LHCN-M2 (cell line): ENCODE measurements at places on chromosomes 11 and 22.

- no peak for DNase-seq
Measured at GRCh38 chr11:134233729-134234179, 9.3 kb downstream of the VPS26B start.

DNA sequence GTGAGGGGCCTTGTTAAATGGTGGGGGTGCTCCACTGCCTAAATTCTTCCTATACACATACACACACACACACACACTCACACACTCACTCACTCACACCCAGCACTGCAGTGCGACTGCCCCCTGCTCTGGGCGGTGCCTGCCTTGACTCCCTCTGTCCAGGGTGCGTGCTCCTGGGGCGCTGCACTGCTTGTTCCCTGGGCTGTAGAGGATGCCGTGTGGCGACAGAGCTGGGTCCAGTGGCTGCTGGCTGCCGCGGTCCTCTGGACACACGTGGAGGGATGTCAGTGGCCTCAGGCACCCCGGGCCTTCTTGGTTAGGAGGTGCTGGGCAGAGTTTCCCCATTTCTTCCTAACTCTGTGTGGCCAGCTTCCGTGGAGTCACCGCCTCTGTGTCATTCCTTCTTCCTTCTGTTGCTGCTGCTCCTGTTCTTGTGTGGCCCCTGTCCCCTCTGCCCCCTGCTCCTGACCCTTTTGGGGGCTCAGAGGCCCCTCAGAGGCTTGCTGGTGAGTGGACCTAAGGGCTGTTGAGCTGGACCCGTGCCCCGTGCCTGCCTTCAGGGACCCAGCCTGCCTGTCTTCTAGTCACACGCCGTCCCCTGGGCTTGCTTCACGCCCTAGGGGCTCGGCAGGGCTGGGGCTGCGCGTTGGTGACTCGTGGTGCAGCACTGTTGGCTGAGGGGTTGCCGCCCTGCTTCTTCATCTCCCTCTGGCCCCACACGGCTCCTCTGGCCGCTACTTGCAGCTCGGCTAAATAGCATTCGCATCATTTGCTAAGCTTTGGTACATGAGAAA, 147.0 kb downstream of the TBC1D22A start:
- DNase-seq: no peak

DNA sequence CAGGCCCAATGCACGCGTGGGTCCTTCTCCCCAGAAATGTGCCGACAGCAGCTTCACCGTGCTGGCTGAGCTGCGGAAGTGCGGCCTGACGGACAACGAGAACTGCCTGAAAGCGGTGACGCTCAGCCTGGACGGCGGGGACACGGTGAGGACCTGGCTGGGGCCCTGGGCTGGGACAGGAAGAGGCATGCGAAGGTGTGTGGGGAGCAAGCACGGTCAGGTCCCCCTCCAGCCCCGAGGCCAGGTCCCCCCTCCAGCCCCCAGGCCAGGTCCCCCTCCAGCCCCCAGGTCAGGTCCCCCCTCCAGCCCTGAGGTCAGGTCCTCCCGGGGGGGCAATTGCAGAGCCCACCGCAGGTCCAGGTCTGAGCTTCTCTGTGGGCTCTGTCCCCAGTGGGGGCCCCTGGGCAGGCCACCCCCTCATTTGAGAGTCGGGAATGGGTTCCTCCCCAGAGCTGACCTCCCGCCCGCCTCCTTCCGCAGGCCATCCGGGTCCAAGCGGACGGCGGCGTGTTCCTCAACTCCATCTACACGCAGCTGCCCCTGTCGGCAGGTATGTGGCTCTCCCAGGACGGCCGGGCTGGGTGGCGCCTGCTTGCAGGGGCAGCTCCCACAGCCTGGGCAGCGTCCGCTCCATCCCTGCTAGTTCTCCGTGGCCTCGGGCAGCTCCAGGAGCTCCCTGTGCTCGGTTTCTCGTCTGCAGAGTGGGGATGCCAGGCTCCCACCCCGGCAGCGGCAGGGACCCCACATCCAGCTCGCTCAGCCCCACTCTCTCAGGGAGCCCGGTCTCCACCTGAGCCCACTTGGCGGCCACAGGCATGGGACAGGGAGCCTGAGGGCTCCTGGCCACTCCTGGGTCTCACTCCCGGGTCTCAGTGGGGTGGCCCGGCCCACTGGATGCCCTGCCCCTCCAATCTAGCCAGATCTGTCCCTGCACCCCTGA, 7.9 kb downstream of the MUC5B start:
- no peak for DNase-seq

DNA sequence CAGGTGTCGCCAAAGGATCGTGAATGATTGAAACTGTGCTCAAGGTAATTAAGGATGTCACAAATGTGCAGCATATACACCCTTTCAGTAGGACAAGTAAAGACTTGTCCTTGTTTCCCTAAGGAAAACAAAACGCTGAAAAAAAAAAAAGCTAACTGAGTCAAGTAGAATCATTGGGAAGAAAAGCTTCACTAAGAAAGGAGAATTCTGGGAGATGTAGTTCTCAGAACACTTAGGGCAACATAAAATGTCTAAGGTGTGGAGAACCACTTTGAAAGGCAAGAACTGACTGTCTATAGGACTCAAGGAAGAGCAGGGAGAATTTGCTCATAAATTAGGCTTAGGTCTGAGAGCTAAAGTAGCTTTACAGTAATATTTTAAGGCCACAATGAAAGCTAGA, 2.9 kb upstream of the OR5T1 start:
- no peak for DNase-seq

DNA sequence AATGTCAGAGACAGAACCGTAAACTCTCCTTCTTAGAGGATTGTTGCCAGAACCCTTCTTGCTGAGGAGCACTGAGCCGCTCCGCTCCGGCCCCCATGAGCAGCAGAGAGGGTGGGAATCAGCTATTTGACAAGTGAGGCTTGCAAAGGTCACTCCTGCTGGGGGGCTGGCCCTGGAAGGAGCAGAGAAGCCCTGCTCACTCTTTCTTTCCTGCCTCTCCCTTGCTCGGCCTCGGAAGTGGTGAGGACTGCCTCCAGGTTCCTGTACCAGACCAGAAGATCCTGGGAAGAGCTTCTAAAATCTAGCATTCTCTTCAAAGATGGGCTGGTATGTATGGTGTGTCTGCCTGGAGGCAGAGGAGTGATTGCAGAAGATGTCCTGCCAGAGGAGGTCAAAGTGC, 168.6 kb upstream of the NECTIN1 start:
- no peak for DNase-seq

DNA sequence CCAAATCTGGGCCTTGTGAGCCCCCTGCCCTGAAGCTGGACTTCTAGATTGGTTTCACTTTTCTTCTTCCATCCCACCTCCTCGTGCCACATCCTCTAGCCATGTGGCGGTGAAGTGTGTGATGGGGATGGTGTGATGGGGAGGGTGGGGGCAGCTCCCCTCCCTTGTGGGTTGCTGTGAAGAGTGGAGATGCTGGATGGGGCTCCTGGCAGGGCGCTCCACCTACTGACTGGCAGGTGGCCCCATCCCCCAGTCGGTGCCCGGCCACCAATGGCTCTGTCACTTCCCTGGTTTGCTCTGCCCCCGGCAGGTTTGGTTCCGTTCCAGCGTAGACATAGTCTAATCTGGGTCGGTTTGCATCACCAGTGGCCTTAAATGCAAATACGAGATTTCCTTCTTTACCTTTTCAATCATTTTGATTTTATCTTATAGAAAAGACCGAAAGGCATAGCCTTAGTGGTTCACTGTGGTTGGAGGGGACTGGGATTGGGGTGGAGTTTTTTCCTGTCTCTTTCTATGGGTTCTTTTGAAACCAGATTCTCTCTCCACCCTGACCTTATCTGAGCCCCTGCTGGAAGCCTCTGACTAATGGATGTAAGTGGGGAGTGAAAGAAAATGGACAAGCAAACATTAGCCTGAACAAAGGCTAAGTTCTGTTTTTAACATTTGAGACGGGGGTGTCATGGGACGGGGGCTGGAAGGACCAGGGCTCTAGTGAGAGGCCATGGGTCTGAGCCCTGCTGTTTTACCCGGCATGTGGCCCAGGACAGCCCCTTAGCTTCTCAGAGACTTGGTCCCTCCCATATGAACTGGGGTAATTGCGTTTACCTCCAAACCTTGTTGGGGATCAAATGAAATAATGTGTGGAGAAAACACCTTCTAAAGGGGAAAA, 149.3 kb downstream of the CACNA1I start:
- DNase-seq: no peak

GRCh38 chr22:46465345-46465720, 72.1 kb downstream of the CELSR1 start:
- DNase-seq: no peak

DNA sequence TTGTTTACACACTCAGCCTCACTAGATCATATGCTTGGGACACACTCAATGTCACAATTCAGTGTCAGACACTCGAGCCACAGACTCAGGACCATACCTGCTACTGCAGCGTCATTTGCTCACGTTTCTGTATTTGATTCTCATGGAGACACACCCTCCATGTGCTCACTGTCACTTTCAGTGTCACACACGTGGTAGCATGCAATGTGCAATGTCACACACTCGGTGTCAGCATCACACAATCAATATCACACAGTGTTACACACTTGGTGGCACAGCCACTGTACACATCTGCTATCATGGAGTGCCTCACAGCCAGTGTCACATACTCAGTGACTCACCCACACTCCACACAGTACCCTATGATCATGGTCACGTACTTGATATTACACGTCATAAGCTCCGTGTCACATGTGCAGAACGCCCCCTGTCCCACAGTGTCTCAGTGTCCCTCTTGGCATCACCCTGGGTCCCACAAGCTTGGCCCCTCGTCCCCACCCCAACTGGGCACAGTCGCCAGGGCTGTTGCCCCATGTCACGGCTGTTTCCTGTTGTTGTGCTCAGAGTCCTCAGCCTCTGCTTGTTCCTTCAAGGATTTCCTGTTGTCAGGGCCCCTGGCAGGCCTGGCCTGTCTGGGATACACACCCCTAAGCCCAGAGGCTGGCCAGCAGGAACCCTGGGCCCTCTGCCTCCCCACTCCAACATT, 49.6 kb downstream of the PDE2A start:
- no peak for DNase-seq

DNA sequence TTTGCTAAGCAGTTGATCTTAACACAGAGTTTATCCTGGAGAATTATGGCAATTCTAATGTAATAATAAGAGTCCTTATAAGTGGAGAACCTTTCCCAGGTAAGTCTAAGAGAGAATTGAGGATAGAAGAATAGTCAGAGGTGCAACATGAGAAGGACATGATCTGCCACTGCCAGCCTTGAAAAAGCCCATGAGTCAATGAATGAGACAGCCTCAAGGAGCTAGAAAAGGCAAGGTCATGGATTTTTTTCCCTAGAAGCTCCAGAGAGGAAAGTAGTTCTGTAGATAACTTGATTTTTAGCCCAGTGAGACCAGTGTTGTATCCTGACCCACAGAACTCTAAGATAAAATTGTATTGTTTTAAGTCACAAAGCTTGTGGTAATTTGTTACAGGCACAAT, 16.9 kb downstream of the MS4A6A start:
- DNase-seq: no peak

DNA sequence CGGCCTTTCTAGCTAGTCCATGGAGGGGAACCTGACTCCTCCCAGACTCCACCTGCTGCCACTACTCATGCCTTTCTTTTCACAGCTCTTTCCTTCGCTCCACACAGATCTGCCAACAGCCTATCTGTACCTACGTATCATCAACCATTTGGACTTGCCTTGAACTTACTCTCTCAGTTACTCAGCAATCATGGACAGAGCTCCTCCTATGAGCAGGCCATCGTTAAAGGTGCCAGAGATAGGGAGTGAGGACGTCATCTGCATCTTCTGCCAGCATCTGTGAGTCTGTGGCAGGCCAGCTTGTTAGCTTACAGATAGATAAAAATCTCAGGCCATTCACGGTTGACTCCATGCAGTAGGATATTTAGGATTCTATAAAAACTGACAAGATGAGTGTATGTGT, 162.9 kb upstream of the ZBED5 start:
- DNase-seq: no peak

- no peak for DNase-seq
Measured at GRCh38 chr11:134338654-134339053, 6.9 kb downstream of the GLB1L2 start.

DNA sequence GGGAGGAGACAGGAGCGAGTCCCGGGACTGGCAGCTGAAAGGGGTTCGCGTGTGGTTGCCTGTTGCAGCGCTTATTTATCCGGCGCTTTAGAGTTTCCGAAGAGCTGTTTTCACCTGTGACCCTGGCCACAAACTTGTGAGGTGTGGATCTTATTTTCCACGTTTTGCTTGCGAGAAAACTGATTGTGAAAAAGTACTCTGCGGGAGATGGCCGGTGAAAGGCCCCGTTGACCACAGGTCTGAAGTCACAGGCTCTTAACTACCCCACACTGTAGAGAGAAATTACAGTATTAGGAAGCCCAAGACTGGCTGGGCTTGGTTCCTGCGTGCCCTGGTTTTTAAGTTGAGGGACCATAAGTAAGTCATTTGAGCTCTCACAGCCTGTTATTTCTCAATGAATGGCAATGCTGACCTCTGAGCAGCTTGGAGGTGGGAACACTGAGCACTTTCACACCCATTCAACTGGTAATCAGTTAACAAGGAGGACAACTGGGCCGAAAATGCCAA, 379 bp upstream of the RAB38 start:
- no peak for DNase-seq

- DNase-seq: no peak
Measured at GRCh38 chr11:93016595-93016994, 47.1 kb downstream of the MTNR1B start.
